ENCODE measurements at places on chromosomes 2 and 18.
A peak's percentile ranks its signal among the peaks of the same experiment; 100 is the strongest.

DNA sequence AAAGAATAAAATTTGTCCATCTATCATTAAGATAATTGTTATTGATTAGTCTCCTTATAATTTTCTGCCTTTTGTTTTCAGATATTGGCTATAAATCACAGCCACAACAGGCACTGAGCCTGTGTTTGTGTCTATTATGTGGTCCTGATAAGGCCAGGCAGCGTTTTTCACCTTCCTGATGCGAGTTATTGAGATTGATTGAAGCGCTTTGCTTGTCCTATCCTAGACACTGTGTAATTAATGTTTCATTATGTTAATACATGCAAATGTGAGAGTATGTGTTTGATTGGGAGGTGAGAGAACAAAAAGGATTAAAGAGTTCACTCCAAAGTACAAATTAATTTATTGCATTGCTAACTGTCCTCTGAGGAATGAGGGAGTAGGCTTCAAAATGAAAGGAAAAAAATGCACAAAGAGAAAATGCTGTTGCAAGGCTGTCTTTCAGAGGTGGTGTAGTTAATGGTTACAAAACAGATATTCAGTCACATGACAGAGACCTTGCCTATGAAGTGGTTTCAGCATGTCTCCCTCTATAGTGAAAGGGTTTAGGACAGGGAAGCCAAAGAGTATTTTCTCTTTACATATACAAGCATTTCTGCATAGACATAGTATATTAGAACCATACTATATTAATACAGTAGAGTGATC is 391.1 kb downstream of the DCC start:
- peak; percentile 34 for DNase-seq

DNA sequence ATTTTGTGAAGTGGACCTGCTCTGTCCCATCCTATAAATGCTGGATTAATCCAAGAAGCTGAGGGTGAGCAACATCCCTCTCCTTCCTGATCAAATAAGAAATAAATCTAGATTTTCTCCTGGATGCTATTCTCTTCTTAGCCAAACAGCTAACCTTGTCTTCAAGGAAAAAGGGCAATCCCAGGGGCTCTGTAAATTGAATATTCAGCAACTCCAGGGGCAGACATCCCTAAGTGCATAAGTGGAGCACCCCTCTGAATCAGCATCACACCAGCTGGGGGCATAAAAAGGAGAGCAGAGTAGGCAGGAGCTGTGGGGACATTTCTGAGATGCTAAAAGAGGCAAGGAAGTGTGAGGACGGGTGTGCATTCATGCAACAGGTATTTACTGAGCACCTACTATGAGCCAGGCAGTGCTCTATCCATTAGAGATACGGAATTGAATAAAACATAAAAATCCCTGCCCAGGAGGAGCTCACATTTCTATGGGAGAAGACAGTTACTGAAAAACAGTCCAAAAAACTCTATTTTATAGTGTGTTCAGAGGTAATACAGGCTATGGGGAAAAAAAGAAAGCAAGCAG is 2.8 kb upstream of the STEAP3 start:
- DNase-seq: no peak

DNA sequence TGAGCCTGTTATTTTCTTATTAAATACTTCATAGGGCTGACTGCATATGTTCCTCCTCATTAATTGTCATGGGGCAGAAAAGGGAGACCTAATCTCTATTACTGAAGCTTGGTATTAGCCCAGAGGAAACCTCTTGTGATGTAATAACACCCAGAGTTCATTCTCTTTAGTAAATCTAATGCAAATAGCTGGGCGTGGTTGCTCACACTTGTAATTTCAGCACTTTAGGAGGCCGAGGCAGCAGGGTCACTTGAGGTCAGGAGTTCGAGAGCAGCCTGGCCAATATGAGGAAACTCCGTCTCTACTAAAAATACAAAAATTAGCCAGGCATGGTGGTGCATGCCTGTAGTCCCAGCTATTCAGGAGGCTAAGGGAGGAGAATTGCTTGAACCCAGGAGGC is 14.7 kb downstream of the DAW1 start:
- DNase-seq: no peak

- peak; percentile 83 for DNase-seq
Measured at GRCh38 chr2:15636972-15637785, 45.5 kb downstream of the DDX1 start.

DNA sequence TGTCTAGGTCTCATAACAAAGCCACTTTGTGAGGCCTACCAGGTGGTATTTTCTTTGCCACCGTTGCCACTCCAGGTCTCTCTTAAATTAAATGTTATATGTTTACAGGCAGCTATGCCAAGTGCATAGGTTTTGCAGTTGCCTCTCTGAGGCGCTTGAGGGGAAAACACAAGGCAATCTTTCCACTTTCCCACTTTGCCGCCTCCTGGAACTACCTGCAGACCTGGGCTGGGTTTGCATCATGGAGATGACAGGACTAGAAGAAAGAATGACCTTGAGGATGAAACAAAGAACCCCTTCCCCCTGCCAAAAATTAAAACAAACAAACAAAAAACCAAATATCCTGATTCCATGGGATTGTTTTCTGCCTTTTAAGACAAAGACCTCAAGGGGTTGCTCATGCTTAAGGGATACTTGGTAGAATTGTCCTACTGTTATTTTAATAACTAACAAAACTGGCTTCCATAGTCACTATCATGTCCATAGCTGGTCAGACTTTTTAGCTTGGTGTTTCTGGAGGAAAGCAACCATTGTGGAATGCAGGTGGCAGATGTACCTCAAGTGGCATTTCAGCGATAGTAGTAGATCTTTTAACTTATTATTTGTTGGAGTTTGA is 159.9 kb downstream of the PRPF40A start:
- no peak for DNase-seq

GRCh38 chr2:85078536-85078935 is 54.7 kb upstream of the TCF7L1 start:
- DNase-seq: no peak

DNA sequence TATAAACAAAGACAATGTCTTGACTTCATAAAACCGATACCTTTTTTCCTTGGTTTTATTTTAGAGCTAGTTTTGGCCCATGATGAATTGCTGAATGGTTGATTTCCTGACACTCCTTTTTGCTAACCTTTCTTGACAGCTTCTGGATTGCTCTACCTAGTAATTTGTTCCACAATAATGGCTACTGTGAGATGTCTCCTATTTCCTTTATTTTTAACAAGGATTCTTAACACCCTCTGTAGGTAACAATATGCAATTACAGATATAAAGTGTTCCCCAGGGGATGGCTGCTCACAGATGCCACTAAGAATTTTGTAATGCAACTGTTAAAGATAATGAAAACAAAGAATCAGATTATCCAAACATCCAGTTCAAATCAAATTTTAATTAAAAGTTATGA is 100.8 kb upstream of the ATP5MC3 start:
- DNase-seq: peak; percentile 26

DNA sequence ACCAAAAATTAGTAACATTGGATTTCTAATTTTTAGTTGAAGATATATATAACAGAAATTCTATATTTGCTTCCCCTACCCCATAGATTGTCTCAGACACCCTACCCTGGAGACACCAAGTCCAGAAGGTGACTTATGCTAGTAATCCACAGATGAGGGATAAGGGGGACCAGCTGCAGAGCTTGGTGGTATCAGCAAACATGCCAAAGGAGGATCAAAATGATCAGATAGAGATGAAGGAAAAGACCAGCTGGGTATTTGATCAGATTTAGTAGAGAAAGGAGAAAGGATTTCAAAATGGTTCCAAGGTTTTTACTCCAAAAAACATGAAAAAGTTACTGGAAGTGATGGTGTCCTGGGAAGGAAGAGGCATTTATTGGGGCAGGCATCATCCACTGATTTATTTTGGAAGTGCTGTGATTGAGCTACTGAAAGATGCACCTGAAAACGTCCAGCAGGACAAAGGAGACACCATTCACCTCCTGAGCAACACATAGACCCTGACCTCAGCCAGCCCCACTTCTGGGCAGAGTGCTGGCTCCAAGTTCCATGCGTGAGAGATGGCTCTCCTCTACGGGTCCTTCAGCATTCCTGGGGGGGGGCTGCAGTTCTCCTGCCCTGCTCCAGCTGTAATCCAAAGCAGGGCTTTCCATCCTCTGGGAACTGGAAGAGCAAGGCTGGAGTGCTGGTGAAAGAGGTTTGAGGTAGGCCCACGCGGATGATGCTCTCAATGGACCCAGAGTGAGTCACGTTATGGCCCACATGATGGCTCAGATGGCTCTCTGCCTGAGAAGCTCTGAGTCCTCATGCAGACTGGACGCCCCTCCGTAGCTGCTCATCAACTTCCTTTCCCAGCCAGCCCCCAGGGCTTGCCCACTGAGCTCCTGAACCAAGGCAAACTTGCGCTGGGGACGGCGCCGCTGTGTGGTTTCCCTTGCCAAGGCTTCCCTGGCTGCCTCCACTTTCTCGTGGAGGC is 3.7 kb upstream of the LRRFIP1 start:
- DNase-seq: no peak

GRCh38 chr2:68057658-68058396 is 5.0 kb downstream of the C1D start:
- no peak for DNase-seq

DNA sequence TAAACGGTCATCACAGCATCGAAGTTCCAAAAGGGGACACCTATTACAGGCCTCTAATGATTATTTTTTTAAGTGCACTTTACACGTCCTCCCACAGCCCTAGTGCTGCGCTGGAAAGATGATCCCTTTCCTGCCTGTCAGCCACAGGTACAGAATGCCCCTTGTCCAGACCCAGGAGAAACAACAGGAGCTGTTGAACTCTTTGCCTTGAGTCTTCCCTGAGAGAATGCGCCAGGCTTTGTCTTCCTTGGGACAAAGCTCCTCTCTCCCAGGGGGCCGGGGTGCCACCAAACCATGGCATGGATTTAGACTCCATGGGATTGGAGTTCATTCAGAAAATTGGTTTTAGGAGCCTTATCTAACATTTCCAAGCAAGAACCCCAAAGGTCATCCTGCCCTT is 319.0 kb upstream of the SOX11 start:
- DNase-seq: peak; percentile 38

DNA sequence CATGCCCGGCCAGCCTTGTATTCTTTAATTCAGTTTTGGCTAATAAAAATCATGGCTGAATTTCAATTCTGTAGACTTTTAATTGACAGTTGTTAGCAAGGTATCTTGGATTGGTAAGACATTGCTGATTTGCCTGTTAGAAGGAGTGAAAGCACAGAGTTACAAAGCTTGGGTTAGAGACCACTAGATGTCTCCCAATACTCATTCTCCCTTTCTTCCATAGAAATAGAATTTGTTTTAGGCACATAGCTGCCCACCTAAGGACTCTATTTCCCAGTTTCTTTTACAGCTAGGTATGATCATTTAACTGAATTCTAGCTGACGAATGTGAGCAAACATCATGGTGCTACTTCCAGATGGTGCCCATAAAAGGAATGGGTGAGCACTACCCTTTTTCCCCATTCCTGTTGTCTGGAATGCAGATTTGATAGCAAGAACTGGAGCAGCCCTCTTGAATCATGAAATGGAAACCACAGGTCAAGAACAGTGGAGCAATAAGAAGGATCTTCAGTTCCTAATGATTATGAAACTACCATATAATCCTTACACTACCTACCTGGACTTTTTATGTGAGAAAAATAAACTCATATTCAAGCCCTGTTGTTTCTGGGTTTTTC is 17.5 kb downstream of the PECR start:
- DNase-seq: no peak

DNA sequence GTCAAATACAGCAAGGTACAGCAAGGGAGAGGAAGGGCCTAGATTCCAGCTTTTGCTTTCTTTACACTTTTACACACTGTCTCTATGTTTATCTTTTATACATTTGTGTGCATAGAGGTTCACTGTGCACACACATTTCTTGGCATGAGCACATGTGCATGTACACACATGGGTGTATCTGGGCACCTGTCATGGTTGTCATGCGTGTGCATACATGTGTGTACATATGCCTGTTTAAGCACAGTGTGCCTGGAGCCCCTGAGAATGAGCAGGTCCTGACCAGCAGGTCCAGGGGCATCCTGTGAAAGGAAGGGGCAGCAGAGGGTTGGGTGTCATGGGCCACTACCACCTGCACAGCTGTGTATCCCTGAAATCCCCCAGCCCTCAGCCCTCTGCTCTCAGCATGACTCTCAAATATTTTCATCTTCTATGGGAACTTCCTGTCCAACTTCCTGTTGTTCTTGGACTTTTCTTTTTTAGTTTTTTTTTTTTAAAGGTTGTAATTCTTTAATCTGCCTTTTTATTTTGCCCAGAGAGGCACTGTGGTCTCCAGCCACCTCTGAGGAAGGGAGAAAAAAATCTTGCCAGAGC is 97.0 kb upstream of the EPAS1 start:
- no peak for DNase-seq

- no peak for DNase-seq
Measured at GRCh38 chr2:173989160-173989883, 24.1 kb upstream of the SP3 start.

- DNase-seq: peak; percentile 7
Measured at GRCh38 chr2:43524177-43524965, 71.5 kb downstream of the THADA start.

DNA sequence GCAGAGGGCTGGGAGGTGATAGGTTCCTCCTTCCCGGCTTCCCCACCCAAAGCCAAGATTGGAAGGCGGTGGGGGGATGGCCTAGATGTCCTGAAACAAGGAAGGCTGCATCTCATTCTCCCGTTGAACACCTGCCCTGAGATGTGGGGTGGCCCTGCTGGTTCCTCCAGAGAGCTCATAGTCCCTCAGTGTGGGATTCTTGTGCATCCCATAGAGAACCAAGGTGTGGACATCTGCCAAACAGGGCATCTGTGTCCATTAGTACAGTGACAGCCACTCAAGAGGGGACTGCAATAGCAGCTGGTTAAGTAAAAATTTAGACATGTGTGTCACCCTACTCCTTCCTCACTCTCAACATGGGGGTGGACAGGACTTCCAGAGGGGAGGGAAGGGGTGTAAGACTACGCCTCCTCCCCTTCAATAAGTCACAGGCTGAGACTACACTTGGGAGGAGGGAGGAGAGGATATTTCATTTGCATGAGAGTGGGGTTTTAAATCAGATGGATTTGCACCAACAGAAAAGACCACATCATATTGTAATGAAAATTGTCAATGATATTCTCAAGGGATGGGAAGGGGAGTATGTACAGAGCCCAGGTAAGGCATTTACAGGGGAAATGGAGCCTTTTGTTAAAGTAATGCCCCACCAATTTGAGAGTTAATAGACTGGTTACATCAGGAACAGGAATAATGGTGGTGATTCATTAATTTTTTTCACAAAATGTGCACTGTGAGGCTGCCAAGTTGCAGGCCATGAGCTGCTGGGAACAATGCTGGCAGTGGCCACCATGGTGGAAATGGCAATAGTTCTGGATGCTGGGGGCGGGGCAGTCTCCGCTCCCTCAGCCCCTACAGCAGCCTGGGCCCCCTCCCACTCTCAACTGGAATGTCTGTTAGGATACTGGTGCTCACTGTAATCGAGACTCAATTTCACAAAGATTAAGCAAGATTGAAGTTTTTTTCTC is 80.6 kb downstream of the TEX51 start:
- no peak for DNase-seq

DNA sequence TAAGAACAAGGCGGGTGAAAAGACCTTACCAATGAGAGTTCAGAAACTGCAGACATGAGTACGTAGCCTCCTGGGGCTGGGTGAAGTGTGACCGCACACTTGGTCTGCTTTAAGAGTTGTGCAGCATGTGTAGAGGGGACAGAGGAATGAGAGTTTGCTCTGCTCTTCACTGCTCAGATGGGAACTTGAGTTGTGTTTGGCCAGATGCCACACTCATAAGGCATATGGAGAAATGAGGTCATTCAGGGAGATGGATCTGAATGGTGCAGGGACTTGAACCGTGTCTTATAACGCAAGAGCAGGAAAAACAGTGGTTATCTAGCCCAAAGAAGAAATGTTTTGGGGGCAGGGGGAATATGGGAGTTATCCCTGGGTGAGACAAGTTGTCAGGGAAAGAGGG is 273.8 kb upstream of the LYPD1 start:
- no peak for DNase-seq
